ENCODE measurements at places on chromosomes 7 and 10. TPM values are rescaled to one million over a fixed set of nuclear protein-coding genes. Genes with fewer than 3 reads are reported as not detected.

GRCh38 chr7:104231054-104232046 is 23.5 kb upstream of the ORC5 start:
- no peak overlapping the region for H3K27ac ChIP-seq
- no peak overlapping the region for H3K4me3 ChIP-seq
- H3K36me3 ChIP-seq = no peaks in the 10 kb centered on the region
- peak; percentile 47 for DNase-seq
- no peaks in the 10 kb centered on the region for H3K4me1 ChIP-seq

DNA sequence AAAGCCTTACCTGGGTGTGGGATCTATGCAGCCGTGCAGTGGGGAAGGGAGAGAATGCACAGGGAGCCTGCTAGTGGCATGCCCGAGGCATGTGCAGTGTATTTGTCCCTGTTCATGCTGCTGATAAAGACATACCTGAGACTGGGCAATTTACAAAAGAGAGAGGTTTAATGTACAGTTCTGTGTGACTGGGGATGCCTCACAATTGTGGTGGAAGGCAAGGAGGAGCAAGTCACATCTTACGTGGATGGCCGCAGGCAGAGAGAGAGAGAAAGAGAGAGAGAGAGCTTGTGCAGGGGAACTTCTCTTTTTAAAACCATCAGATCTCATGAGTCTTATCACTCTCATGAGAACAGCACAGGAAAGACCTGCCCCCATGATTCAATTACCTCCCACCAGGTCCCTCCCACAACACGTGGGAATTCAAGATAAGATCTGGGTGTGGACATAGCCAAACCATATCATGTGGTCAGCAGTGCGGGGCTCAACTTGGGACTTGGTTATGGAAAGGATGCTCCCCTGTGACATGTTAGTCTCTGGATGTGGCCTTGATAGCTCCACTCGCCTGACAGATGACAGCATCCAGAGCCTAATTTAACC is 128.9 kb downstream of the DOCK1 start:
- DNase-seq = no peak
- H3K27ac ChIP-seq = peak overlapping the region; percentile 78
- H3K36me3 ChIP-seq = peaks cover 9% of the 10 kb centered on the region
- H3K27me3 ChIP-seq = no peaks in the 10 kb centered on the region

DNA sequence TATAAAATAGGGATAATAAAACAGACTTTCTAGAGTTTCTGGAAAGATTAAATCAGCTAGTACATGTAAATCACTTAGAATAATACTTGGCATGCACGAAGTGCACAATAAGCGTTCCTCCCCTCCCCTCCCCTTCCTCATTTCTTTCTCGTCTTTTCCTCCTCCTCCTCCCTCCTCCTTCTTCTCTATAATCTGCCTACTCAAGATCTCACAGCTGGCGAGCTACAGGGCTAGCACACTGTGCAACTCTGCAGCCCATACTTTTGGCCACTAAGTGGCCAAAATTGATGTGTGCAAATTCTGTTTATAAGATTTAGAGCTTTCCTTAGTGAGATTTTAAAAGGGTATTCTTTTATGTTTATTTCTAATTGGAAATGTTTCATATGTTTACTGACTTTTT is 565.3 kb downstream of the PHTF2 start:
- no peak for DNase-seq
- no peaks in the 10 kb centered on the region for H3K4me1 ChIP-seq
- H3K4me3 ChIP-seq = no peak overlapping the region
- H3K36me3 ChIP-seq = no peaks in the 10 kb centered on the region

DNA sequence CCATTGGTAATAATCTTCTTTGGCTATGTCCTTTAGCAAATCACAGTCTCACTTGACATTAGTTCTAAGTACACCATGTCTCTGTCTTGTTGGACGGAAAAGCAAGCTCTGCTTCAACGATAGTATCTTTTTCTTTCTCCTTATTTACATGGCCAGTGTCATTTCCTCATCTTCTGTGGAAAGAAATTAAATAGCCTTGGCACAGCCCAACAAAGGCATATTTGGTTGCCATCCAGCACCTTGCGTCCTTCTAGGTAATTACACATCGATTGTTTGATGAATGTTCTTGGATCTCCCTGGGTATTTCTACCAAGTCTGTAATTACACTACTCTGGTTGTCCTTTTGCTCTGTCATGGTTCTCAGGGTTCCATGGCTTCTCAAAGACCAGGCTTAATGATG is 183.1 kb downstream of the CHN2 start:
- peaks cover 2% of the 10 kb centered on the region for H3K36me3 ChIP-seq
- H3K27me3 ChIP-seq = no peaks in the 10 kb centered on the region
- no peak for DNase-seq
- H3K27ac ChIP-seq = no peak overlapping the region
- no peak overlapping the region for H3K4me3 ChIP-seq

DNA sequence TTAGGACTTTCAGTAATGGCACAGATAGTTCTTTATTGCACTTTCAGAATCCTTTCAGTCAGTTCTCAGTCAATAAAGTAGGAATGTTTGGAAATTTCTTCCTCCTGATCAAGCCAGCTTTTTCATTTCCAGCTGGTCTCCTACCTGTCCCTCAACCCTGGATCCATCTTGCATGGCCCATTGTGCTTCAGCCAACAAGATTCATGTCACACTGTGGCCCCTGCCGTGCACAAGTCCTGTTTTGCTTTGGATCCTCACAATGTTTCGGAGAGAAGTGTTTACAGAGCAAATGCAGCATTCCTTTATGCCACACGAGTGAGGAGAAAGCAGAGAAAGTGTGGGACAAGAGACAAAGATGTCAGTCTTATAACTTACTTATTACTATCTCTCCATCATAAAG is 1694.7 kb upstream of the LRRTM3 start:
- H3K36me3 ChIP-seq = no peaks in the 10 kb centered on the region
- no peak overlapping the region for H3K27ac ChIP-seq
- no peaks in the 10 kb centered on the region for H3K4me1 ChIP-seq
- no peaks in the 10 kb centered on the region for H3K27me3 ChIP-seq

GRCh38 chr7:51501620-51502019 is 185.0 kb upstream of the COBL start:
- H3K4me3 ChIP-seq = no peak overlapping the region
- H3K27me3 ChIP-seq = no peaks in the 10 kb centered on the region
- no peak for DNase-seq
- H3K27ac ChIP-seq = no peak overlapping the region
- H3K36me3 ChIP-seq = no peaks in the 10 kb centered on the region

GRCh38 chr7:86454753-86455152 is 189.0 kb upstream of the GRM3 start:
- H3K36me3 ChIP-seq = no peaks in the 10 kb centered on the region
- no peak overlapping the region for H3K27ac ChIP-seq
- H3K4me1 ChIP-seq = no peaks in the 10 kb centered on the region
- no peak for DNase-seq

DNA sequence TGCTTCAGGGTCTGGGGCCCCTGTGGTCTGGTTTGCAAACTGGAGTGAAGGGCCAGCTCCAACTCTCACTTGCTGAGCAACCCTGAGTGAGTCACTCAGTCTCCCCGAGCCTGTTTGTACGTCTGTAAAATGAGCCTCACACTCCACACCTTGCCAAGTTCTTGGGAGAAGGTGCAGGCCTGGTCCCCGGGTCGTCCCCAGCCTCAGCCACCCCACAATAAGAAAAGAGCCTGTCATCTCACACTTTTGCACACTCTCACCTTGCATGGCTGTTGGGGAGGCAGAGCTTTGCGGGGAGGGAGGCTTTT is 5.2 kb downstream of the GRIFIN start:
- H3K27me3 ChIP-seq = peaks cover 31% of the 10 kb centered on the region
- H3K27ac ChIP-seq = no peak overlapping the region
- no peaks in the 10 kb centered on the region for H3K36me3 ChIP-seq
- no peak overlapping the region for H3K4me3 ChIP-seq

DNA sequence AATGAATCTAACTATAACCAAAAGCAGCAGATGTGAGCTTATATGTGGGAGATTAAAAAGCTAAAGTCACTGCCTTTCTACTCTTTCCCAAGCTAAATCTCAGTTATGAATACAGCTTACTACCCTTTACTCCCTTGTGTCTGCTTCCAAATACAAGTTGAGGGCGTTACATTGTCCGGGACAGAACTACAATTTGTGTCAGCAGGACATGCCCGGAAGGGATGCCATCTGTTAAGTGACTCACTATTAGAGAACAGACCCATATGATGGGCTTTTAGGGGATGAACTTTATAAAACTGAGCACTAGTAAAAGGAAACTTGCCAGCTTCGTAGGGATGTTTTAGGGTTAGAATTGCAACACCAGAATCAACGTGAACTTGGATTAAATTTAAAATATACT is 299.7 kb upstream of the CSTF2T start:
- DNase-seq = no peak
- H3K27ac ChIP-seq = no peak overlapping the region
- H3K4me3 ChIP-seq = no peak overlapping the region
- H3K27me3 ChIP-seq = no peaks in the 10 kb centered on the region
- H3K4me1 ChIP-seq = no peaks in the 10 kb centered on the region

DNA sequence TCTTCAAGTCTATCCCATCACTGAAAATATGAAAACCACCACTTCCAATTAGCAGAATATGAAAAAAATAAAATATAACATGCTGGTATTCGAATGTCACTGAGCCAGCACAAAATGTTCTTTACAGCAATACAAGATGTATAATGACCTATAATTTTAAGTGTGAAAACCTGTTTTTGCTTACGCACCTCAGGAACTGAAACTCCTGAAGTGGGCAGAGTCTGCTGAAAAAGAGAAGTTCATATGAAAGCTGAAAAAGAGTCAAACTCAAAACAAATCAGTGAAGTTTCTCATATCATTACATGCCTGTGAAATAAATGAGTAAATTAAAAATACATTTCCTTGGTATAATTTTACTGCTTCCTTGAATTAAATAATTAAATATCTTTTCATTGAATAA is 272.5 kb downstream of the DGKB start:
- no peak for DNase-seq
- H3K4me1 ChIP-seq = no peaks in the 10 kb centered on the region
- no peak overlapping the region for H3K27ac ChIP-seq

- no peaks in the 10 kb centered on the region for H3K36me3 ChIP-seq
- no peak overlapping the region for H3K4me3 ChIP-seq
- DNase-seq = no peak
Observed at GRCh38 chr10:93152136-93152535, 78.4 kb downstream of the CYP26A1 start.

- peaks cover 8% of the 10 kb centered on the region for H3K36me3 ChIP-seq
- no peak overlapping the region for H3K27ac ChIP-seq
- no peak for DNase-seq
- H3K27me3 ChIP-seq = no peaks in the 10 kb centered on the region
- no peak overlapping the region for H3K4me3 ChIP-seq
- H3K4me1 ChIP-seq = no peaks in the 10 kb centered on the region
Observed at GRCh38 chr7:24741679-24742505, 15.4 kb downstream of the GSDME start.

GRCh38 chr7:104936546-104936945 is 77.5 kb upstream of the KMT2E start:
- H3K4me1 ChIP-seq = peaks cover under 1% of the 10 kb centered on the region
- H3K4me3 ChIP-seq = no peak overlapping the region
- H3K27ac ChIP-seq = no peak overlapping the region
- peaks cover 8% of the 10 kb centered on the region for H3K27me3 ChIP-seq
- no peaks in the 10 kb centered on the region for H3K36me3 ChIP-seq

- H3K36me3 ChIP-seq = no peaks in the 10 kb centered on the region
- no peak overlapping the region for H3K4me3 ChIP-seq
- H3K27ac ChIP-seq = no peak overlapping the region
- no peaks in the 10 kb centered on the region for H3K27me3 ChIP-seq
- H3K4me1 ChIP-seq = no peaks in the 10 kb centered on the region
- DNase-seq = no peak
Observed at GRCh38 chr10:67017218-67017617, 91.4 kb downstream of the LRRTM3 start.

DNA sequence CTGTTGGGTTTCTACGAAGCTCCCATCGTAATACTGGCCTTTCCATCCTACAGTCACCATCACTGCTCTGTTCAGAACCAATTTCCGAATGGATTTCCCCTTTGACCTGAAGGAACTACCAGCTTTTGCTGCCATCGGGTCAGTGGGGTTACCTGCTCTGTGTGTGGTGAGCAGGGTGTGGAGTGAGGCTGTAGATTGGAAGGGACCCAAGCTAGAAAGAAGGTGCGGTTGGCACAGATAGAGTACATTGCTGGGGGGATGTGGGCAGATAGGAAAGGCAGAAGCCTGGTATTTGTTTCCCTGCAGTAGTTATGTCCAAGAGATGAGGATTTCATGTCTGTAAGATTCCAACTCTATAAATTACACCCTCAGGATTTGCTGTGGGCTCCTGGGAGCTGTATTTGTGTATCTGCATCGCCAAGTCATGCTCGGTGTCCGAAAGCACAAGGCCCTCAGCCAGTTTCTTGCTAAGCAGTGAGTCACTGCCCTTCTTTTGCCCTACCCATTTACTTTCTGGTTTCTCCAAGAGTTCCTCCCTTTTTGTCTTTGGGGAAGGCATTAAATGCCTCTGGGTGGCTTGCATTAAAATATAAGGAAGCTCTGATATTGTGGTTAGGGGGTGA is 15.4 kb downstream of the CLCN1 start:
- H3K27me3 ChIP-seq = no peaks in the 10 kb centered on the region
- H3K4me3 ChIP-seq = no peak overlapping the region
- H3K4me1 ChIP-seq = no peaks in the 10 kb centered on the region
- no peaks in the 10 kb centered on the region for H3K36me3 ChIP-seq
- DNase-seq = no peak

DNA sequence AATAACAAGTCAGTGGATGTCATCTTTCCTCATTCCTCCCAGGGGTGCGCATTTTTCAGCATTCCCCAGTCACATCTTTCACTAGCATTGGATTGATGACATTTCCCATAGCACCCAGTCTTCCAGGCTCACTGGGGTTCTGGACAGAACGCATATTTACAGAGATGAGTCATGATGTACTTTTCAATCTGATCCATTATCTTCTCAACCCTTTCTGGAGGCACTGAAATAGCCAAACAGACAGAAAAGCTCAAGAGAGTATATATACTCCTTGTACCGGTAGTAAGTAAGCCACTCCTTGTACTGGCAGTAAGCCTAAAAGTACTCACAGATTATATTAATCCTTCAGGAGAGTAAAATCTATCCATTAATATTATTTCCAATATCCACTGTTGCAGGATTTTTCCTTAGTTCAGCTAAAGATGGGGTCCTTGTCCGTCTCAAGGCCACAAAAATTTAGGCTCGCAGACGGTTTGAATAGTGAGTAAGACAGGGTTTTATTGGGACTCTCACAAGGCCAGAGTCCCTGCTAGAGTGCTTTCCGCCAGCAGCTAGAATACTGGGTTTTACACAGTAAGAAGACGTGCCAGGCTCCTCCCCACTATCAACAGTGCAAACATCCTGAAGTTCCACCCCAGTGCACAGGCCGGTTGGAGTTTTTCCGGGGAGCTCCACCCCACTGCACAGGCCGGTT is 60.8 kb downstream of the MDH2 start:
- DNase-seq = peak; percentile 80
- H3K36me3 ChIP-seq = 0 out of 3 replicates have a peak, but pooled peaks cover 7% of the 10 kb centered on the region
- H3K27ac ChIP-seq = peak overlapping the region; percentile 75

Gene COBL
- 3.8 TPM for total RNA-seq

Gene JCAD
- 0.04 TPM for total RNA-seq

Gene DYNC1I1
- 0.08 TPM for total RNA-seq

Gene AGAP4
- 5.8 TPM for total RNA-seq

Gene CC2D2B
- total RNA-seq = 0.20 TPM

Gene TRPV5
- total RNA-seq = not detected

Gene NPY4R
- not detected for total RNA-seq

Measured in HepG2 (cell line).